ENCODE measurements at places on chromosomes 11 and 22. TPM values are rescaled to one million over a fixed set of nuclear protein-coding genes. Genes with fewer than 3 reads are reported as not detected.

The NRXN2 gene
- 40.8 TPM for total RNA-seq

The OR6T1 gene
- not detected for total RNA-seq

The PHLDA2 gene
- 1.7 TPM for total RNA-seq

The PDGFB gene
- total RNA-seq, result 10.2 TPM

The TP53AIP1 gene
- total RNA-seq, result not detected

The PKDREJ gene
- total RNA-seq, result not detected

The ZDHHC13 gene
- 4.1 TPM for total RNA-seq

The RFPL3 gene
- total RNA-seq, result not detected

The DRD2 gene
- 0.10 TPM for total RNA-seq

The PGA5 gene
- total RNA-seq, result 18.1 TPM

The OR51S1 gene
- not detected for total RNA-seq

The ART1 gene
- total RNA-seq, result 2.7 TPM

The TREH gene
- total RNA-seq, result not detected

The RFPL2 gene
- not detected for total RNA-seq

The SPDYC gene
- not detected for total RNA-seq

The SPON1 gene
- total RNA-seq, result not detected

The HNRNPUL2 gene
- 8.6 TPM for total RNA-seq

The FGF19 gene
- total RNA-seq, result not detected

The FADS1 gene
- 72.9 TPM for total RNA-seq

The HTR3B gene
- not detected for total RNA-seq

The LMO1 gene
- not detected for total RNA-seq

The CALCB gene
- not detected for total RNA-seq

The API5 gene
- 76.2 TPM for total RNA-seq

The WNT7B gene
- total RNA-seq, result not detected

The OR4C46 gene
- total RNA-seq, result not detected

The CARNS1 gene
- total RNA-seq, result 49.7 TPM

The CCDC89 gene
- 3.5 TPM for total RNA-seq

The AHNAK gene
- total RNA-seq, result 141 TPM
